CD4-positive, alpha-beta T cell treated with Interleukin-21 for 1 hour (primary cell): ENCODE measurements at places on chromosomes 7 and 10.

- DNase-seq, result no peak
Measured at GRCh38 chr10:104435822-104436221, 82.2 kb downstream of the CFAP58 start.

- DNase-seq, result no peak
Measured at GRCh38 chr7:117538053-117538452, 58.2 kb downstream of the CFTR start.

DNA sequence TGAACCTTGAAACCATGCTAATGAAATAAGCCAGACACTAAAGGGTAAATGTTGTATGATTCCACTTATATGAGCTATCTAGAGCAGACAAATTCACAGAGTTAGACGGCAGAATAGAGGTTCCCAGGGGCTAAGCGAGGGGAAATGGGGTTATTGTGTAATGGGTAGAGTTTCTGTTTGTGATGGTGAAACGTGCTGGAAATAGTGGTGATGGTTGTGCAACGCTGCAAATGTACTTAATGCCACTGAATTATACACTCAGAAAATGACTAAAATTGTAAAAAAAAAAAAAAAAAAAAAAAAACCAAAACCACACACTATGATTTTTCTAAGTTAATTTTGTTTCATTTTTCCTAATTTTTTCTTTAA, 30.0 kb downstream of the SFXN4 start:
- DNase-seq, result no peak

DNA sequence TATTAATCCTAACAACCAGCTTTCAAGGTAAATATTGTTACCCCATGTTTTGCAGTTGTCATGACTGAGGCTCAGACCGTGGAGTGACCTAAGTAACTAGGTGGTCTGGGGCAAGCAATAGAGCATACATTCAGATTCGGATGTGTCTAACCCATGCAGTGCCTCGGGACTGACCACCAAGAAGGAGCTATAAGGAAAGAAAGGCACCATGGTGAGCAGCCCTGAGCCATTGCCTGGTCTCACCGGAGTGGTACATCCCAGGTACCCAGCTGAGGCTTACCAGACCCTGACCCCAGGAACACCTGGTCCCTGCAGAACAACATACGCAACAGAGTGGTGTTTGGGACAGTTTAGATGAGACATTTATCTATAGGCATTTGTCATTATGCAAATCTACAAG, 175.5 kb upstream of the ZMIZ1 start:
- DNase-seq, result no peak

GRCh38 chr7:70577078-70577477, 554.9 kb upstream of the GALNT17 start:
- no peak for DNase-seq

- DNase-seq, result no peak
Measured at GRCh38 chr10:128373071-128373749, 247.0 kb upstream of the MKI67 start.

DNA sequence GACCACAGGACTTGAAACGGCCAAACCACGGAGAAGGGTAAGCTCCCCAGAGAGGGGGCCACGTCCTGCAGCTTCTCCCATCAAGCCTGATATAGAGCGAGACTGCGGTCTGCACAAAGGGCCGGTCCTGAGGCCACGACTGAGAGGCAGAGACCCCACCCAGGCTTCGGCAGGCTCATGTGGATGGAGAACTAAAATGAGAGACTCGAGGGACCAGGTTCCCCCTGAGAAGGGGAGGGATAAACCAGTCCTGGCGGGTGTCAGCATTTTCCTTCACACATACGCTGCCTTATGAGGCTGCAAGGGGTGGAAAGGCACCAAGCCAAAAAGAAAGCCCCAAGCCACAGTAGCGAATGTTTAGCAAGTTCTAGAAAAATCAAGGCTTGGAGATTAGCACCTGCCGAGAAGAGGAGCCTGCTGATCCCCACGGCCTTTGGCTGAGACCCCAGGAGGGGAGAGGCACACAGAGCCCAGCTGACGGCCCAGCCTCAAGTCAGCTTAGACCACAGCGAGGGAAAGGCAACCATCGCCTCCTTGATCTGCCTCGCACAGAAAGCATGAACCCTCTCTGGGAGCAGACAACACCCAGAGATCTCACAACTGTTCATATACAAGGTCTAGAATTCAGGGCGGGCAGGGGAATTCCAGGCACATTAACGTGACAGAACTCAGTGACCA, 92.6 kb upstream of the RNF32 start:
- DNase-seq, result no peak

- DNase-seq, result no peak
Measured at GRCh38 chr10:63543576-63543962, 22.4 kb downstream of the REEP3 start.
